Aorta (tissue), 5 donors: ENCODE measurements at places on chromosomes 6 and 20. TPM values are rescaled to one million over a fixed set of nuclear protein-coding genes. Genes with fewer than 3 reads are reported as not detected.

DNA sequence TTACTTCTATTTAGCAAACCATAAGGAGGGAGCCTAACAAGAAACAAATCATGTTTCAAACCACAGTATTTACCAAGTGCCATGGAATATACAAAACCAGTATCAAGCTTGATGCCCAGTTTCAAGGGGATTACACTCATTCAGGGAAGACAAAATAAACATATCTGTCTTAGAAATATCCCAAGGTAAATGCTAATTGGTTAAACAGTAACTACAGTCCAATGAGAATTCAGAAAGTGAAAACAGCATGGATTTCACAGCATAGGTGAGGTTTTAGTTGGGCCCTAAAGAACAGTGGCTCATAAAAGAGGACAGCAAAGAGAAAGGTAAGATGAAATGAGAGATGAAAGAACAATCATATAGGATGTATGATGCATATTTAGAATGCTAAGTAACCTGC is 110.3 kb downstream of the CHD6 start:
- no peak for DNase-seq

- no peak for DNase-seq
These were observed 28.3 kb downstream of the MUC22 start for GRCh38 chr6:31038559-31038958.

ENPP1 gene
- total RNA-seq = 20.2 TPM

GRCh38 chr6:165599121-165599520 is 63.9 kb downstream of the PDE10A start:
- no peak for DNase-seq

GRCh38 chr20:37192137-37192854 is 12.9 kb upstream of the MROH8 start:
- DNase-seq = peak; percentile 93
